ENCODE measurements at places on chromosomes 5 and 9. TPM values are rescaled to one million over a fixed set of nuclear protein-coding genes. Genes with fewer than 3 reads are reported as not detected.

The ARID3C gene
- total RNA-seq: 2.1 TPM

The IL7R gene
- total RNA-seq: 5.7 TPM

The KIF4B gene
- total RNA-seq: not detected

DNA sequence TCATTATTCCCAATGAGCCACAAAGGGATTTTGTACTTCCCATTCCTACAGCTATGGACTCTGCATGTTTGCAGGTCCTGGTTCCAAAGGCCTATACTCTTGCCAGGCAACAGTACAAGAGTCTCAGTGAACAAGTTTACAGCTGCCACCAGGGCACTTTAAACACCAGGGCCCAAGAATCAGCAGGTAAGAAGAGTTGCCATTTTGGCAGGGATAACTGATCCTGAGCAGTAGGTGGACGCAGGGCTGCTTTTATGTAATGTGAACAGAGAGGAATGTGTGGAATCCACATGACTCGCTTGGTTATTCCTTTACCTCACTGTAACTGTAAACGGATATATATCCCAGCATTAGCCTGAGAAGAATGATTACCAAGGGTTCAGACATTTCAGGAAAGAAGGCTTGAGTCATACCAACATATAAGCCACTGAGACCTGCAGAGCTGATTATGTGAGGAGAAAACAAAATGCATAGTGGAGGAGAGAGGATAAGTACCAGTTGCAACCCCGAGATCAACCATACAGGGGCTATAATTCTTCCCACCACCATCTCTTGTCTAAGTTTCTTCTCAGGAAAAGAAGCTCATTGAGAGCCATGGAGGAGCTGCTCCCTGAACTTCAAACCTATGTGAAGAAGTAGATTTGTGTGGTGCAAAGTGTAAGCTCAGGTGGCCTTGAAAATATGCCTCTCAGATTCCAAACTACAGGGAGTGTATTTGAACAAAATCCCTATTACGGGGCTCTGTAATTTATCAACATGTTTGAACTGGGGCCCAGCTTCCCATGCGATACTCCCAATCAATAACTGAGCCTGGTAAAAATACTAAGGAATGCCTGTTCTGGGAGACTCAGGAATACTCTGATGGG lies 24.6 kb downstream of the RAPGEF6 start:
- no peak for DNase-seq

- no peak for DNase-seq
Observed at GRCh38 chr9:84374516-84374915, 34.0 kb upstream of the SLC28A3 start.

- DNase-seq: no peak
Observed at GRCh38 chr5:168599826-168600225, 20.7 kb upstream of the PANK3 start.
